ENCODE measurements at places on chromosomes 2 and 18. TPM values are rescaled to one million over a fixed set of nuclear protein-coding genes. Genes with fewer than 3 reads are reported as not detected.
A peak's percentile ranks its signal among the peaks of the same experiment; 100 is the strongest.

DNA sequence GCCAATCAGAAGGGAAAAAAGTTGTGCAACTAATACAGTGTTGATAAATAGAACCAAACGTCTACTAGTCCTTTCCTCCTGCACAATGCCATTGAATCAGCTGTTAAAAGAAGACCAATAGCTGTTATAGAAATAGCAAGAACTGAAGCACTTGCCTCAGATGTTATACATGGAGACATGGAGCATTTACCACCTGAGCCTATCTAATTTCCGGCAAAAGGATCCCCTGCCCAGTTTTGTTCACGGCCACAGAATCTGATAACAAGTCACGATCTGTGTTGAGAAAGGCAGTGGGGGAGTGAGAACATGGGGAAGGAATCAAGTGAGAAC, 285.4 kb downstream of the ZEB2 start:
- DNase-seq: no peak

- DNase-seq: no peak
Observed at GRCh38 chr18:21369146-21369545, 127.1 kb downstream of the GREB1L start.

GATA6 gene
- total RNA-seq: 62.3 TPM

GALR1 gene
- not detected for total RNA-seq

SCN2A gene
- total RNA-seq: 0.30 TPM

R3HDM1 gene
- 17.7 TPM for total RNA-seq

- no peak for DNase-seq
Observed at GRCh38 chr2:86260978-86261377, 61.7 kb downstream of the MRPL35 start.

PARD6G gene
- 4.0 TPM for total RNA-seq

SOX11 gene
- total RNA-seq: 0.10 TPM

DNA sequence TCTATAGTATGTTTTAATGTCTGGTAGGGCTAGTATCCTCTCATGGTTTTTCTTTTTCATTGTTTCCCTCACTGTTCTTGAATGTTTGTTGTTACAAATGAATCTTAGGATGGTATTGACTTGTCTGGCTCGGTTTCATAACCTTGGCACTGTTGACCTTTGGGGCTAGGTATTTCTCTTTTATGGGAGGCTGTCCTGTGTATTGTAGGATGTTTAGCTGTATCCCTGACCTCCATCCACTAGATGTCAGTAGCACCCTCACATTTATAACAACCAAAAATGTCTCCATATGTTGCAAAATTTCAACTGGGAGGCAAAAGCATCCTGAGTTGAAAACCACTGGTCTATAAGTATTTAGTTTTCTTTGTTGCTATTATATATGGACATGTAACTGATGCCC, 7.0 kb upstream of the AOX1 start:
- no peak for DNase-seq

GRCh38 chr18:56112984-56113383, 525.0 kb upstream of the TCF4 start:
- no peak for DNase-seq

SERPINB7 gene
- total RNA-seq: not detected

DNA sequence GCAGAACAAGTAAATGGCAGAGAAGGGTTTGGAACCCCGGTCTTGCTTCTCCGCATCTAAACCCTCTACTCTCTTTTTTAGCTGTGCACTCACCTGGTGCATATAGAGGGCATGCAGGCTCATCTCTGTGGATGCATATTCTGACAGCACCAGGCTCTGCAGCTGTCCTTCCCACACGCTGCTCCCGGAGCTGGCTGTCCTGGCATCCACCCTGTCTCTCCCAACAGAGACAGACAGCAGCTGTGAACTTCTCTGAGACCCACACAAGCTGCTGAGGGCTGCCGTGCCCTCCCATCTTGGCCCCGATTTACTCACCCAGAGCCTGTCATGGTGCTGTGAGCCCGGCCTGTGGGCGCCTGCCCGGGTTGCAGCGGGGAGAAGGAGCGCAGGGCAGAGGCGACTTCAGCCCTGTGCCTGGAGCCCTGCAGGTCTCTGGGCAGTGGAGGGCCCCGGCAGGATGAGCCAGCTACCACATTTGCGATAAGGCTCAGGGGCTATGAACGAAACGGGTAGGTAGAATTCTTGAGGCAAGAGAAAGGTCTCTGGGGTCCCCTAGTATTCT, 3.3 kb upstream of the ABCB6 start:
- DNase-seq: no peak

DNA sequence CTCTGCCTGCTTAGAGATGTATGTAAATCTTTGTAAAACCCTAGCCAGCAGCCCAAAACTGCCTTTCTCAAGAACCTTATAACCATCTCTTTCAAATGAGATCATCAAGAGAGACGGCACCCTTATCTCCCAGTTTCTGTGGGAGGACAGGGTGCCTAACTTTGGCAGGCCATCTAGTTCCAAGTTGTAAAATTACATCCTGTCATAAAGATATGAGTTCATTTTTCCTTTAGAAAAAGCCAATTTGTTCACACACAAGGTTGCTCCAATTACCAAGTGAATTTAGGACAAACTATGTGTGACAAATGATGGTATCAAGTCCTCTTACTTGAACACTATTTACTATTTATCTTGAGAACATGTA, 65.3 kb downstream of the MEMO1 start:
- no peak for DNase-seq

- DNase-seq: peak; percentile 81
Observed at GRCh38 chr2:73418343-73418742, 32.7 kb downstream of the ALMS1 start.

ICOS gene
- not detected for total RNA-seq

TRIB2 gene
- 29.4 TPM for total RNA-seq

ZBTB14 gene
- 8.5 TPM for total RNA-seq
